Activated naive CD8-positive, alpha-beta T cell treated with anti-CD3 and anti-CD28 coated beads for 36 hours (primary cell): ENCODE measurements at places on chromosomes 6 and 20. TPM values are rescaled to one million over a fixed set of nuclear protein-coding genes. Genes with fewer than 3 reads are reported as not detected.

Gene DUSP15
- total RNA-seq = not detected

Gene NUDT3
- total RNA-seq = 18.1 TPM

- peaks cover 5% of the 10 kb centered on the region for H3K27me3 ChIP-seq
- H3K4me3 ChIP-seq = no peak overlapping the region
- no peak for DNase-seq
- H3K4me1 ChIP-seq = no peaks in the 10 kb centered on the region
- no peaks in the 10 kb centered on the region for H3K36me3 ChIP-seq
Measured at GRCh38 chr20:61127311-61128039, 124.6 kb upstream of the CDH4 start.

- peaks cover 13% of the 10 kb centered on the region for H3K36me3 ChIP-seq
- peak overlapping the region; percentile 49 for H3K4me3 ChIP-seq
- H3K27me3 ChIP-seq = no peaks in the 10 kb centered on the region
- no peak for DNase-seq
Measured at GRCh38 chr6:157984686-157985225, 3.1 kb downstream of the SYNJ2 start.

- H3K36me3 ChIP-seq = no peaks in the 10 kb centered on the region
- no peak overlapping the region for H3K4me3 ChIP-seq
- no peak for DNase-seq
- H3K27me3 ChIP-seq = no peaks in the 10 kb centered on the region
- H3K27ac ChIP-seq = no peak overlapping the region
- no peaks in the 10 kb centered on the region for H3K4me1 ChIP-seq
Measured at GRCh38 chr6:169844946-169845345, 93.5 kb downstream of the ERMARD start.

GRCh38 chr6:112592159-112592558, 245.0 kb downstream of the RFPL4B start:
- no peak for DNase-seq
- H3K27me3 ChIP-seq = no peaks in the 10 kb centered on the region
- no peaks in the 10 kb centered on the region for H3K36me3 ChIP-seq
- H3K27ac ChIP-seq = no peak overlapping the region

- no peaks in the 10 kb centered on the region for H3K4me1 ChIP-seq
- DNase-seq = no peak
- no peak overlapping the region for H3K27ac ChIP-seq
- no peak overlapping the region for H3K4me3 ChIP-seq
- H3K36me3 ChIP-seq = no peaks in the 10 kb centered on the region
- H3K27me3 ChIP-seq = peaks cover 13% of the 10 kb centered on the region
Measured at GRCh38 chr6:129112591-129112990, 229.7 kb downstream of the LAMA2 start.

GRCh38 chr20:47672166-47672565, 113.1 kb downstream of the SULF2 start:
- no peaks in the 10 kb centered on the region for H3K27me3 ChIP-seq
- H3K4me1 ChIP-seq = no peaks in the 10 kb centered on the region
- H3K27ac ChIP-seq = no peak overlapping the region
- DNase-seq = no peak
- no peaks in the 10 kb centered on the region for H3K36me3 ChIP-seq
